BE2C (cell line): ENCODE measurements at places on chromosomes 13 and 19.

- DNase-seq: no peak
Observed at GRCh38 chr19:38130399-38130798, 93.6 kb downstream of the DPF1 start.

- DNase-seq: no peak
Observed at GRCh38 chr13:98722958-98723357, 29.5 kb downstream of the SLC15A1 start.

- peak; percentile 90 for DNase-seq
Observed at GRCh38 chr13:113758651-113759524, at the start of gene TMEM255B. Gene TMEM255B (plus strand): TSS chr13:113759226. CDS start chr13:113759270, 44 bp downstream.

DNA sequence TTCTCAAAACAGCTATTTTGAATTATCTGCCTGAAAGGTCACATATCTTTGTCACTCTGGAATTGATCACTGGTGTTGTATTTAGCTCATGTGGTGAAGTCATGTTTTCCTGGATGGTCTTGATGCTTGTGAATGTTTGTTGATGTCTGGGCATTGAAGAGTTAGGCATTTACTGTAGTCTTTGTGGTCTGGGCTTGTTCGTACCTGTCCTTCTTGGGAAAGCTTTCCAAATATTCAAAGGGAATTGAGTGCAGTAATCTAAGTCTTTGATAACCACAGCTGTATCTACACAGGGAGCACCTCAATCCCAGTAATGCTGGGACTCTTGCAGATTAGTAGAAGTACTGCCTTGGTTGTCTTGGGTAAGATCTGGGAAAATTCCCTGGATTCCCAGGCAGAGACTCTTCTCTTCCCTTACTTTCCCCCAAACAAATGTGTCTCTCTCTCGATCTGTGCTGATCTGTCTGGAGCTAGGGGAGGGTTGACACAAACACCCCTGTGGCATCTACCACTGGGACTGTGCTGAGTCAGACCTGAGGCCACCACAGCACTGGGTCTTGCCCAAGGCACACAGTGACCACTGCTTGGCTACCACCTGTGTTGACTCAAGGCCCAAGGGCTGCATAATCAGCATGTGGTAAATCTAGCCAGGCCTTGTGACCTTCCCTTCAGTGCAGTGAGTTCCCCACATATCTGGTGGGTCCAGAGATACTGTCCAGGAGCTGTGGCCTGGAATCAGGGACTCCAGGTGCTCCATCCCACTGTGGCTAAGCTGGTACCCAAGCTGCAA lies 5.5 kb upstream of the CYP4F3 start:
- no peak for DNase-seq

DNA sequence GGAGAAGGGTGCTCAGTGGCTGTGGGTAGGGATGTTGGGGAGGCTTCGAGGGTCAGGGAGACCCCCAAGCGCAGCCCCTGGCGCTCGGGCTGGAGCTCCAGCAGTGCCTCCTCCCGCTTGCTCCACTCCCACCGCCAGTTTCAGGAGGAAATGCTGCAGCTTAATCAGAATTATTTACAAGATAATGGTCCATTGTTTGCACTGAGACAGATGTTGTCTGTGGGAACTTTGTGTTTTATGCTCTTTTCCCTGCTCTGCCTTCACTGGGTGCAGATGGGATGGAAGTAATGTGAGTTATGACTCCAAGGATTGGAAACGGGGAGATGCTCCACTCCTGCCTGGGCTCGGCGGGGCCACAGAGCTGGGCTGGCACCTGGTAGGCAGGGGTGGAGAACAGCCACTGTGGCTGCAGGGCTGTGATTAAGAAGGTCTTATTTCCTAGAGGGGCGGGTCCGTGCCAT lies 192.4 kb downstream of the ZNF536 start:
- no peak for DNase-seq

GRCh38 chr19:36819130-36819630 lies 19.0 kb downstream of the ZNF790 start:
- no peak for DNase-seq

GRCh38 chr19:57934820-57935665 lies at the start of gene ZNF418:
Gene ZNF418 (minus strand): TSS chr19:57935402. CDS start chr19:57933822, 1,580 bp downstream.
- DNase-seq: peak; percentile 74

DNA sequence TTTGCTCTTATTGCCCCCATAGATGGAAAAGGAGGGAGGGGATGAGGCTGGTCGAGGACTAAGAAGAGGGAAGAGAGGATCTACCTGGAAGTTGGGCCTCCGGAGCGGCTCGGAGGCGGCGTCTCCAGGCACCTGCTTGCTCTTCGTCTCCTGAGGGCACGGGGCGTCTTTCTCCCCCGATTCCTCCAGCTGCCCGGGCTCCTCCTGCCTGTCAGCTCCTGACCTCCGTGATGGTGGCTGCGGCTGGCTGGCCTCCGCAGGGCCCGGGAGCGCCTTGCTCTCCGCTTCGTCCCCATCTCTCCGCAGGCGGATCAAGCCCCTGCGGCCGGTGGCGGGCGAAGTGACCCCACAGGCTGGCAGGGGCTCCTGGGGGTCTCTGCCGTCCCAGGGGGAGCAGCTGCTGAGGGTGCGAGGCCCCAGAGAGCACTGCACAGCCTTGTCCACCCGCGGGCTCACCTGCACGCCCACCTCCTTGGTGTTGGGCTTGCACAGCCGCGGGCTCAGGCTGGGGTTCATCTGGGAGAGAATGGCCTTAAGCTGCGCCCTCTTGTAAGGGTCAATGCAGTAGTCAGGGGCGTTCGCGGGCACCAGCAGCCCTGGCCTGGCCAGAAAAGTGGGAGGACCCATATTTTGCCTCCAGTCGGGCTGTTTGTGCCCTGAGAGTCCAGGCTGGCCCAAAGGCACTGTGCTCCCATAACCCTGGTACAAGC lies 3.8 kb downstream of the ZAR1L start:
- no peak for DNase-seq

GRCh38 chr13:85528491-85529217 lies 270.6 kb downstream of the SLITRK6 start:
- no peak for DNase-seq

- peak; percentile 65 for DNase-seq
Observed at GRCh38 chr13:114025714-114026431, 52.0 kb upstream of the C13orf46 start.

DNA sequence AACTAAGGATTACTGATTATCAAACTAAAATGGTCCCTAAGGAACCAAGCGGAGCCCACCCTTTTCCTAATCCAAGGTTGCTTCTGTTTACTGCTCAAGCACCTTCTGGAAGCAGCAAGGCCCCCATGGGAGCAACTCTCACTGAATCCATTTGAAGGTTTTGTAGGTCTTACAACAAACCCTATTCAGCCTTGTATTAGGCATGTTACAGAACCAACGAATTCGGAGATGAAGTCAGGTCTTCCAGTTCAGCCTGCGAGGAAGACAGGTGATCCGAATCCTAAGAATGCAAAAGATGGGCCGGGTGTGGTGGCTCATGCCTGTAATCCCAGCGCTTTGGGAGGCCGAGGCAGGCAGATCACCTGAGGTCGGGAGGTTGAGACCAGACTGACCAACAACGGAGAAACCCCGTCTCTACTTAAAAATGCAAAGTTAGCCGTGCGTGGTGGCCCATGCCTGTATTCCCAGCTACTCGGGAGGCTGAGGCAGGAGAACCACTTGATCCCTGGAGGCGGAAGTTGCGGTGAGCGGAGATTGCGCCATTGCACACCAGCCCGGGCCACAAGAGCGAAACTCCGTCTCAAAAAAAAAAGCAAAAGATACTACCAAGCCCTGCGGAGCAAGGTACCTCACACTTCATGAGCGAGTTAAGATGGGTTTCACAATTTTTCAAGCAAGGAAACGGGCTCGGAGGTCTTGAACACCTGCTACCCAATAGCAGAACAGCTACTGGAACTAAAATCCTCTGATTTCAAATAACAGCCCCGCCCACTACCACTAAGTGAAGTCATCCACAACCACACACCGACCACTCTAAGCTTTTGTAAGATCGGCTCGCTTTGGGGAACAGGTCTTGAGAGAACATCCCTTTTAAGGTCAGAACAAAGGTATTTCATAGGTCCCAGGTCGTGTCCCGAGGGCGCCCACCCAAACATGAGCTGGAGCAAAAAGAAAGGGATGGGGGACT lies 609 bp downstream of the ZAR1L start:
- peak; percentile 17 for DNase-seq

GRCh38 chr19:2329501-2329916 lies 1.0 kb downstream of the SPPL2B start:
- no peak for DNase-seq

- no peak for DNase-seq
Observed at GRCh38 chr19:7000333-7000732, 20.9 kb downstream of the MBD3L2B start.

GRCh38 chr13:39379118-39379517 lies 223.9 kb downstream of the LHFPL6 start:
- DNase-seq: no peak

DNA sequence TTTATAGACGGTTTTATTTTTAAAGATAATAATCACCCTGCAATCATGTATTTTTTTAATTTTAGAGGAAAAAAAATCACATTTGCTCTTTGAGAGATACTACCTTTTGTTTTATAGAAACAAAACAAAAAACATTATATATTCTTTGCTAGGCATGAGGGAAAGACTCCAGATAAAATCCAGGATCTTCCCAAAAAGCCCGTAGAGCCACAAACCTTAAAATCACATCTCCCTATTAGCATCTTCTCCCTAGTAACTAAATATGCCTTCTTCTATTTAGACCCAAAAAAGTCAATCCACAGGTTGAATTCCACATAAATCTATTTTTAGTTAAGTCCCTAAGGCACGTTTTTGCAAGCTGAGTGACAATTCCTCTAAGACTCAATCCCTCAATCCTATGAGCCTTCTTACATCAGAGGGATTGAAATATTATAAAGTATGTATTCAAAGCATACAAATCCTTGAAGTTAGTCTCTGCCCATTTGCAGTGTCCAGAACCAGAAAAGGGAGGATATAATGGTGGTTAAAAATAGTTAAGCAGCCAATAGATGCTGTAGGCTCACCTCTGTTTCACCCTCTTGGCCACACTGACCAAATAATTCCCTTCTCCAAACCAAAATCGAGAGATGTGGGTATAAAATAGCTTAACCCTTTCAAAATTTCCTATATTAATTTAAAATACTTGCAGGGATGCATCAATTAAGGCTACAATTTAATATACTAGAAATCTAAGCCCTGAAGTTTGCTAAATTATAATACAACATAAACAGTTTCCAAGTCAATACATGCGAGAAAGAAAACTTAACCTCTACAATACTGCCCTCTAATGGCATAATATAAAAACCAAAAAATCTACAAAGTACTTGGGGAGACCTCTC lies 64.0 kb downstream of the SERP2 start:
- no peak for DNase-seq

GRCh38 chr13:33125821-33126570 lies 109.8 kb downstream of the KL start:
- DNase-seq: peak; percentile 59

DNA sequence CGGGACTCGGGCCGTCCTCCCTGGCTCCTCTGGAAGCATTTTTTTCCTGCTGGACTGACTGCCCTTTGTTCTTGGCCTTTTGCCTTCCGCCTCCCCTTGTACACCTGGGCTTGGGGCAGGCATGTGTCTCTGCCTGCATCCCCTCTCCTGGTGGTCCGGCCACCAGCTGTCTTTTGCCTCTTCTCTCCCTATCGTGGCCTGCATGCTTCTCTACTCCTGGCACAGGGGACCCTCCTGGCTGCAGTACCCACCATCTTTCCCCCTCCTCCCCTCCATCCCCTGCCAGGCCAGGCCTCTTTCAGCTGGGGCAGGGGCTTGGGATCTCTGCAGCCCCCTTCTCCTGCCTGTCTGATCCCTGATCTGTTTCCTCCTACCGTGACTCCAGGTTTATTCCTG lies 12.1 kb downstream of the WTIP start:
- no peak for DNase-seq

GRCh38 chr13:97471711-97472110 lies 37.7 kb downstream of the RAP2A start:
- DNase-seq: no peak

DNA sequence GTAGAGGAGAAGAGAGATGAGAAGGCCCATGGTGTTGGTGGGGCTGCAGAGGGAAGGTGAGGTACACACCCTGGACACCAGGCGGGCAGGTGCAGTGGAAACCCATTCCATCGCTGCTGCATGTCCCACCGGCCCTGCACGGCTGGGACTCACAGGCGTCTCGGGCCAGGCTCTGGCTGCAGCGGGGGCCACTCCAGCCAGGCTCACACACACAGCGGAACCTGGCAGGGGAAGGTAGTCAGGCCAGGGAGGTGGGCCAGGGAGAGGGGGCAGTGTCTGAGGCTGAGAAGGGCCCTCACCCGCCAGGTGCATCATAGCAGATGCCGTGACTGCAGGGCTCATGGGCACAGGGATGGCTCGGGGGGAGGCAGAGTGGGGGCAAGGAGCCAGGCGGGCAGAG lies 15.6 kb downstream of the NOTCH3 start:
- DNase-seq: no peak

DNA sequence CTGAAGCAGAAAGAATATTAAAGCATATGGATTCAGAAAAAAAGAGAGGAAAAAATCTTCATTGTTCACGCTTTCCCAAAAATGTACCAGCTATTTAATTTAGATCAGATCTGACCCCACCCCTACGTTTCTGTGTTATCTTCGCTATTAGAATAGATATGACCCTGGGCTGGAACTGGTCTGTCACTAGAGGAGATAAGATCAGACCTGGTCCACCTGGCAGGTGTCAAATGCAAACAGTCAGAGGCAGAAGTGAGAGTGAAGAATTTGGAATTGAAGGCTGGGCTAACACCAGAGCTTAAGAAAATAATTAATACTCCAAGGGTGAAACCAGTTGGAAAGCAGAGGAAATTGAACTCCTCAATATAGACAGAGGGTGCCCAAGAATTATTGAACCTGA lies 30.0 kb upstream of the MBNL2 start:
- DNase-seq: no peak

DNA sequence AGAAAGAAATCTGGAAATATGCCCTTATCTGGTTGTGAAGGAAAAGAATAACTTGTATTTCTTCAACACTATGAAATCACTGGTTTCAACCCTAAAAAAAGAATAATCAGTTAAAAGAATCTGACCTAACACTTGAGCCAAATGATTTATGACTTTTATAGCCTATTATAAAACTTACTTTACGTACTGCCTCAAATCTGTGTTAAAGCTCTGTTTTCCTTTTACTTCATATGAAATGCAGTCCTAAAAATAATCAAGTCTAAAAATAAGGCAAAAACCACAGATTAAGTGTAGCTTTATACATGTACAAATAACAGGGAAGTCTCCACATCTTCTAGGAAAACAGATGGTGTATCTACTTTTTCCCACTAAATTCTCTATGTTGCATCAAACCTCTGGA lies 101.3 kb downstream of the VWA8 start:
- no peak for DNase-seq

- DNase-seq: no peak
Observed at GRCh38 chr13:39108783-39109182, 70.5 kb downstream of the NHLRC3 start.
